Esophagus squamous epithelium (tissue), 5 donors: ENCODE measurements at places on chromosomes 3 and 15.

GRCh38 chr15:34358367-34358766 is 8.6 kb downstream of the LPCAT4 start:
- DNase-seq = no peak

DNA sequence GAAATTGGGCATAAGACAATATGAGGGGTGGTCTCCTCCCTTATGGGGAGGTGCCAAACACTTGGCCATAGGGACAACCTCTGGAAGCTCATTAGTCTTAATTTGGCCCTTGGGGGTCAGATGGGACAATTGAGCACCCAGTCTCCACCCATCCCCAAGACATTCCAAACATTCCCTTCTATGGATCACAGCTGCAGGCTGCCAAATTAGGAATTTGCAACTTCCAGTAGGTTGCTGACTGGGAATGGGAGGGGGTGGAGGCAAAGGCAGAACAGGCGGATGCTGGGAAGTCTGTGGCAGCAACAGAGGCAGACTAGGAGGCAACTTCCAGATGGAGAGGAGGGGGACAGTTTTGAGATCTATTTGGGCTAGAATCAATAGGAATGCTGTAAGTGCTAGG is 1.4 kb upstream of the PDHB start:
- no peak for DNase-seq

DNA sequence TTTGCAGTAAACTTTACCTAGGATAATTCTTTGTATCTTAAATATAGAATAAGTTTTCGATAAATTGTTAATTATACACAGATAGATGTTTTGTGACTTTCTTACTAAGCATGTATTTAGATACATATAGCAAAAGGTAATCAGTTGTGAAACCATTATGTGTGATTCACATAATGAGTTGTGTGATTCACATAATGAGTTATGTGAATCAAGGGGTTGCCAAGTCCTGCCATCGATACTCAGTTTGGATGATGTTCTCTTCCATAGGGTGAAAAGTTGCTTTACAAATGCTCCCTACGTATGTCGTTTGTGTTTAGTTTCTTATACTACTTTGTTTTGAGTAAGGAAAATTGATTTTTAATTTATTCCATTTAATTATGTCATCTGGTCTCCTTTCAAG is 682.1 kb downstream of the MECOM start:
- DNase-seq = no peak

- DNase-seq = no peak
Observed at GRCh38 chr3:131007782-131008181, 18.8 kb downstream of the ASTE1 start.

GRCh38 chr3:86961297-86961696 is 29.7 kb downstream of the VGLL3 start:
- DNase-seq = no peak

GRCh38 chr15:63387748-63388493 is 6.3 kb upstream of the CA12 start:
- DNase-seq = no peak

DNA sequence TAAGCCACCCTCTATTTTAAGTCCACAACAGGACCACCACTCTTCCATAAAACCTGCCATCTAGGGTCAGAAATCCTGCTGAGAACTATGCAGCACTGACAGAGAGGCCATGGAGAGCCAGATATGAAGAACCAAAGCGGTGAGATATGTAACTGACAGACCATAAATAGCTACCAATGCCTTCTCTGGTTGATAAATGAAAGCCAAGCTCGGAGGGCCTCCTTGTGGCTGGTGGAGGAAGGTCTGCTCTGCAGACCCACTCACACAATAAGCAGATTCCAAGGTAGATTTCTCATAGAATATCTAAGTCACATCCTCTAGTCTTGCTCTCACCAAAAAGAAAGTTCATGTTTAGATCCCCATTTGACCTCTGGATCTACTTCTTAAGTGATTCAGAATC is 38.9 kb downstream of the RYK start:
- DNase-seq = no peak

GRCh38 chr15:91102546-91103330 is 2.7 kb downstream of the SV2B start:
- no peak for DNase-seq

GRCh38 chr15:70799667-70800450 is 36.5 kb upstream of the UACA start:
- no peak for DNase-seq

DNA sequence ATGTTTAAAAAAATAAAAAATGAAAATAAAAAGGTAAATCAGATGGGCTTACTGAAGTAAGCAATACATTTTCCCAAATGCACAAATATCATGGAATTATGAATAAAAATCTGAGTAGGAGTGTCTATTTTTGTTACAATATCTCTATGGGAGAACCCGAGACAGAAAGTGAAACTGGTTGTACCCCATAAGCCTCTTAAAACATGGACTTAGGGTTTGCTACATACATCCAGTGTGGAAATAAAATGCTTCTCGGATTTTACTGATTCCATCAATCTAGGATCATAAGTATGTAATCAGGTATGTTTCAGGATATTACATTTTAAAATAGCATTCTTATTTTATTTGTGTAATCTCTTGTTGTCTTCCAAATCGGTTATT is 177.8 kb upstream of the CDIN1 start:
- no peak for DNase-seq

DNA sequence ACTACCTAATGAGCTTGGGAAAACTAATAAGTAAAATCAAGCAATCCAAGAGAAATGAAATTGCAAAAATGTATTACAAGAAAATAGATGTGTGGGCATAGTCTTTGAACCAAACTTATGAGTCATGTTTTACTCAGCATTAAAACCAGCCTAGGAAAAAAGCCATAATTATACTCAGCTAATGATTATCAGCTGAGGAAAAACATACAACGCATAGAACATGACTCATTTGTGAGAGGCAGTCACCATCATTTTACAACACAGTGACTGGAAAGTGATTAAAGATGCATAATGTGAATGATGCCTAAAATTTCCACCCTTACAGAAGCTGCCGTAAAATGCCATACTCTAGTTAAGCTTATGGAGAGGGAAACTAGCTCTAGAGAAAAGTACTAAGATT is 238.0 kb upstream of the EOMES start:
- DNase-seq = no peak

DNA sequence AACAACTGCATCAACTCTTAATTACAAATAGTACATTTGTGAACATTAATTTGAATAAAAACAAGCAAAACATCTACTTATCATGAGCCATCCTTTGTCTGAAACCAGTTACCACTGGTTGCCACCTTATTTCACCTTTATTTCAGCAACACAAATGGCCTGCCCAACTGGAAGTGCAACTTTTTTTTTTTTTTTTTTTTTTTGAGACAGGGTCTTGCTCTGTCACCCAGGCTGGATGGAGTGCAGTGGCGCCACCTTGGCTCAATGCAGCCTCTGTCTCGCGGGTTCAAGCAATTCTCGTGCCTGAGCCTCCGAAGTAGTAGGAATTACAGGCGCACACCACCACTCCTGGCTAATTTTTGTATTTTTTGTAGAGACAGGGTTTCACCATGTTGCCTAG is 13.1 kb downstream of the WDR82 start:
- DNase-seq = no peak

DNA sequence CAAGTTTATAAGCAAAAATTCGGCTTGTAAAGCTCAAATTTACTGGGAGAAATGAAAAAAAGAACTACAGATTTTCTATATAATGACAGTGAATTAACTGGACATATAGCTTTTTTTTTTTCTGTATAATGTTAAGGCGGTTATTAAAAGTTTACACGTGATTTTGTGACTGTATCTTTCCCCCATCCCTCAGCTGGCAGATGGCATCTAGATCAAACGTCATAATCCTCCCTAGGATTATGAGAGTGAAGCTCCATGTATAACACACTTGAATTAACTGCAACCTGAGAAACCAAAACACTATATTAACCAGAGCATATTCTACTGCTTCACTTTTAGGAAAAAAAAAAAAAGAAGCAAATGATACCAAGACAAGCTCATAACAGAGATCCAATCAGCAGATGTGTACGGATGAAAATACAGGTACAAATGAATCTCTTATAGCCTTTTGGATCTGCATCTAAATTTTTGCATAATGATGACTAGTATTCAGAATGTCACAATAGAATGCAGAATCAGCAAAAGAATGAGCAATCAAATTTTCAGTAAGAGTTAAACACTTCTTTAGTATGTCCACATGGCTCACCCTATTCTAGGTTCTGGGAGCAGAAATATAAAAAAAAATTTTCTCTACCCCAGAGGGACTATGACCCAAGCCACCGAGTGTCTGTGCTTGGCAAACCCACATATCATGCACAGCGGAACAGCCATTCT is 12.4 kb downstream of the MOBP start:
- DNase-seq = no peak

GRCh38 chr3:131819381-131820055 is 215.3 kb downstream of the CPNE4 start:
- no peak for DNase-seq

GRCh38 chr3:147412261-147412916 is 3.2 kb downstream of the ZIC1 start:
- DNase-seq = no peak

DNA sequence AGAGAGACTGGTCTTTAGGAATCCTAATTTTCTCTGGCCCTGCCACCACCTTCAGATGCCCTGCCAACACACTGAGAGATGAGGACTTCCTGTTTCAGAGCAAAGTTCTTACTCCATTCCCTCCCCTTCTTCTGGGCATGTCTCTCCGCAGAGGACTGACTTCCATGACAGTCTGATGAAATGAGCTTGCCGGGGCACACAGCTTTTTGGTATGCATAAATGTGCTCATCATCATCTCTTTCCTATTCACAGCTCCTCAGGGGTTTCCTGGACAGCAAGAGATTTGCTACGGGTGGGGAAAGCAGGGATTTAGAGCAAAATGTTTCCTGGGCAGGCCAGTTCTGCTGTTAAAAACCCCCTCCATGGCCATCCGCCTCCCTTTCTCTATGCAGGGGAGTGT is 27.6 kb upstream of the SEMA6D start:
- DNase-seq = no peak

DNA sequence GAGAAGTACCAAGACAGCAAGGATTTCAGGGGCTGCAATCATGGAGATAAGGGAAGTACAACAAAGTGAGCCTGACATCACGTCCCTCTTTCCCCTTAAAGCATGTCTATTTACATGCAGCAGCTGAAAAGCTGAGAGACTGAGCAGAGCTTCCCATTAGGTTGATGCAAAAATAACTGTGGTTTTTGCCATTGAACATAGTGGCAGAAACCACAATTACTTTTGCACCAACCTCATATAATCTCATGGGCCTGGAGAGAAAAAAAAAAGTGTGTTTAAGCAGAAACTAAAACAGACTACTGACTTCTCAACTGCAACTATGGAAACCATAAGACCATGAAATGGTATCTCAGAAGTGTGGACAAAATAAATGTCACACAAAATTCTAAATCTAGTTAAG is 48.3 kb downstream of the CCDC12 start:
- no peak for DNase-seq

- DNase-seq = no peak
Observed at GRCh38 chr15:35308802-35309201, 223.7 kb upstream of the NANOGP8 start.

GRCh38 chr3:139309061-139309591 is 34.7 kb upstream of the MRPS22 start:
- no peak for DNase-seq

DNA sequence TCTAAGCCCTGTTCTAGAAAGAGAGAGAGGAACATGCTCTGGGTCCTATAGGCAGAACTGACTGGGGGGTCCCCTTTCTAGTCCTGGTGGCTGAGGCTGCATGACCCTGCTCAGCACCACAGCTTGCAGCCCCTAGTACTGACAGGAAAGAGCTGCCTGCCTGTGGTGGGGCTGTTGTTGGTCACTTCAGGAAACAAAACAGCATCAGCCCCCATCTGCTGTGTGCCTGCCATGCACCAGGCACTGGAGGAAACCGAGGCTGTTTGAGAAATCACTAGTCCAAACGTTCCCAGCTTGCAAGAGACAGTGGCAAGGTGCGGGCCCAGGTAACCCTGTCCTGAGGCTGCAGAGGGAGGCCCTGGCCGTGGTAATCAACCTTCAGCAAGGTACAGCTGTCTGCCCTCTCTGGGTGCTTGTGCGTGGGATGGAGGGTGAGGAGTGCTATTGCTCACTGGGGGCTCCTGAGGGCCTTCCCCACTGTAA is 90.6 kb downstream of the IQSEC1 start:
- DNase-seq = no peak

- DNase-seq = no peak
Observed at GRCh38 chr3:133927540-133928066, 31.9 kb upstream of the RAB6B start.

GRCh38 chr15:25242957-25243799 is 195.6 kb downstream of the UBE3A start:
- no peak for DNase-seq

GRCh38 chr15:92385096-92385495 is 8.6 kb upstream of the ST8SIA2 start:
- no peak for DNase-seq

DNA sequence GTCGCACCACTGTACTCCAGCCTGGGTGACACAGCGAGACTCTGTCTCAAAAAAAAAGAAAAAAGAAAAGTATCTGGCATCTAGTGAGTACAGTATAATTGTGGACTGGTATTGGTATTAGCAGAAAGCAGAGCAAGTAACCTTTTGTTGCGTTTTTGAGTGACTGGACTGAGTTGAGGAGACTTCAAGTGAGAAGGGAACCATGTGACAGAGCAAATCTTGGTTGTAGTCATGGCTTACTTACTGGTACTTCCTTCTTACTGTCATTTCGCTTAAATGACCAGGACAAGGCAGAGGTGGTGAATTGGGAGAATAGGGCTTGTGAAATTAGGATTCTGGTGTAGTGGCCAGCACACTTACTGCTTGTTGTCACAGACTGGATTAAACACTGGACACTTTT is 20.6 kb downstream of the RTF1 start:
- DNase-seq = no peak

GRCh38 chr3:101362406-101362805 is 42.0 kb upstream of the IMPG2 start:
- no peak for DNase-seq

DNA sequence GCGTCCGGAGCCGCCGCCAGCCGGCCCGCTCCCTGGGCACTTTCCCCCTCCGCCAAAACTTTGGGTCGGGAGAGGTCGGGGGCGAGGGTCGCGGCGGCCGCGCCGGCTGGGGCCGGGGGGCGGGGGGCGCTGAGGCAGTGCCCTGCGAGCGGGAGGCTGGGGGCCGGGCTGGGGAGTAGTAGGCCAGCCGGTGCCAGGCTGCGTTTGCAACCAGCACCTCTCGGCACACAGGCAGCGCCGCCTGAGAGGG is 452 bp downstream of the BBX start:
- DNase-seq = no peak

GRCh38 chr15:72319985-72320671 is at the start of gene CELF6:
Gene CELF6, minus strand, starts transcription at chr15:72320157. Its CDS starts 283 bp downstream, at chr15:72319874.
- DNase-seq = peak; percentile 8

- no peak for DNase-seq
Observed at GRCh38 chr15:49187549-49188245, 17.6 kb downstream of the GALK2 start.

DNA sequence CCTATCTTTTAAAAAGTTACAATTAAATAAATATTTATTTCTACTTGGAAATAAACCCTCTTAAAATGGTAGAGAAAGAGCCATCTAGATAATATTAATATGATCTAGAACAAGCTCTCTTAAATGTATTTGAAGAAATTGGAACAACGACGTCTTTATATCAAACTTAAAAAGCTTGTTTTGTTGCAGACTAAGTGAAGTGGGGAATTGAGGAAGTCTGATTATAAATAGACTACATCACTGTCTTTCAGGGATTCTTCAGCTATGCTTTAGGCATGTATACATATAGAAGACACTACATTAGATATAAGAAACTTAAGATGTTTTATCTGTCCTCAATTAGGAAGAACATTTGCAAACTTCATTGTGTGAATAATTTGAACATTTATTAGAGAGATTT is 1.8 kb downstream of the BCHE start:
- DNase-seq = no peak
